ENCODE measurements at places on chromosomes 3 and 15. TPM values are rescaled to one million over a fixed set of nuclear protein-coding genes. Genes with fewer than 3 reads are reported as not detected.
A peak's percentile ranks its signal among the peaks of the same experiment; 100 is the strongest.

PP2D1 gene
- total RNA-seq: not detected

DNA sequence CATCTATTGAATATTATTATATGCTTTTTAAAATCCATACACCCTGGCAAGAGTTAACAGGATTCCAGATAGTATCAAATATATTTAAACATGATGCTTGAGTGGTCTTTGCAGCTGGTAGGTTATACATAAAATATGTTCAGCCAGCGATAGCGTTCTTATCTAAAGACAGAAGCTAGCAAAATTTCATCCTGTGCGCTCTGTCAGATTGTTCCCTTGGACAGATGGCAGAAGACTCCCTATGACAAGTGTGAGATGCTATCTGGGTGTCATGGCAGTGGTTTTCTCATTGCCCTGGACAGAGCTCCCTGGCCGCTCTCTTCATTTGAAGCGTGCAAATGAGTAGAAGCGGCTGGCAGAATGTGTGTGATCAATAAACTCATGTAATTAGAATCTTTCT, 175.2 kb upstream of the SOX14 start:
- no peak for DNase-seq

GYG1 gene
- 18.9 TPM for total RNA-seq

DNA sequence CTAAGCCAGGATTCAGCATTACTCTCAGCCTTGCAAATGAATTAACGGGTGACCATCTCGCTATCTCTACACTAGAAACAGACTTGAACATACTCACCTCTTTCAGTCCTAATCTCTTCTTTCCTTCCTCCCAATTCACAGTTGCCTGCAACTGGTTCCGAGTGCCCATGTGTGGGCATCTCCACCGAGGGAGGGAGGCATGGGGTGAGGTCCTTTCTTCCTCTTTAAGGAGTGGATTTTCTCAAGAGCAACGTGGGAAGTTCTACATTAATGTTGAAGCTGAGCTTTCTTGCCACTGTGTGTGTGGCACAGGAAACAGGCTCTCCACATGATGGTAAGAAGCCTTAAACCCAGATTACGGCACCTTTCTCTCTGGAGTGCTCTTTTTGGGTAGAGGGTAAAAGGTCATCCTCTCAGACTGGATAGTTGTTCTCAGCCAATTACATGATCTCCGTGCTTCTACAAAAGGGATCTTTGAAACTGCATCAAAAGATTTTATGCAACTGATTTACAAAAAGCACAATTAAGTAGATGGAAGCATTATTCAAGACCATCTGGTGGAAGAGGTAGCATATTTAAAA, 286.8 kb upstream of the NR2F2 start:
- DNase-seq: no peak

TLE3 gene
- 63.6 TPM for total RNA-seq

- no peak for DNase-seq
These were observed 1.6 kb downstream of the AMOTL2 start for GRCh38 chr3:134372396-134373270.

PRKCD gene
- total RNA-seq: 22.7 TPM

GRCh38 chr15:94238539-94239118, 7.3 kb downstream of the MCTP2 start:
- no peak for DNase-seq

DNA sequence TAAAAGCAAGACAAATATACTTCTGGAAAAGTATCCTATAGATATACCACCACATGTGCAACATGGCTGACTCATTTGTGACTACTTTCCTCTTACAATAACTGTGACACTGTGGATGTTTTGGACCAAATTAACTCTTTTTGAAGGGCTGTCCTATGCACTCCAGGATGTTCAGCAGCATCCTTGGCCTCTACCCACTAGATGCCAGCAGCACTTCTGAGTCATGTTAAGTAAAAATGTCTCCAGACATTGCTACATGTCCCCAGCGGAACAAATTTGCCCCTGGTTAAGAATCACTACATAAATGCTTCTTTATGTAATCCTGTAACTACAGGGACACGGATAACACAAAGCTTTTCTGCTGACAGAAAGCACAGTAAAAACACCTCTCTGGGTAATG, 32.0 kb downstream of the RUVBL1 start:
- DNase-seq: no peak

SNTN gene
- not detected for total RNA-seq

ACAD11 gene
- 16.5 TPM for total RNA-seq

LIPC gene
- not detected for total RNA-seq

DNA sequence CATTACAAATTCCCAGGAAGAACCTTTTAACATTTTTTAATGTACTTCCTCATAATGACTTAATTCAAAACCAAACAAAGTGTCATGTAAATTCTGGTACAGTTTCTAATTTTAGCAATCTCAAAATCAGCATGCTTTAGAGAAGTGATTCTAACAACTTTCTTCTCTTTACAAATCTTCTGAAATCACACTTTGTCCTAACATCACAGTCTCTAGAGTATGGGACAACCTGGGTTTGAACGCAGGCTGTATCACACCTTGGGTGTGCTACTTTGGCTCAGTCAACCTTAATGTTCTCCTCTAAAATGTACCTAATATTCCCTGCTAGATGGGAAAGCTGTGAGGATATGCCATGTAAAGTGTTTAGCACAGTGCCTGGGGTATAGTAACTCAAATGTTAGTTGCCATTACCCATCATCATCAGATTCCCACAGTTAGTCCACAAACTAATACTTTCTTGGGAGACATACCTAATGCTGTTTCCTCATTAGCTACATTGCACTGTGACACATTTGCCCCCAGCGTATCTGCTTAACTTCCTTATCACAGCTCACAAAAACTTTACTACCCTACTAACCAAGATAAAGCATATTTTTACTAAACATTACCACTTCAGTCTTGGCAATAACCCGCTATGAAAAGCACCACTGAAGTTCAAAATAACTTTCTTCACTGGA, 3.1 kb downstream of the TSPAN3 start:
- peak; percentile 78 for DNase-seq

GRCh38 chr3:189275852-189276251, 104.1 kb downstream of the TPRG1 start:
- peak; percentile 56 for DNase-seq

DNA sequence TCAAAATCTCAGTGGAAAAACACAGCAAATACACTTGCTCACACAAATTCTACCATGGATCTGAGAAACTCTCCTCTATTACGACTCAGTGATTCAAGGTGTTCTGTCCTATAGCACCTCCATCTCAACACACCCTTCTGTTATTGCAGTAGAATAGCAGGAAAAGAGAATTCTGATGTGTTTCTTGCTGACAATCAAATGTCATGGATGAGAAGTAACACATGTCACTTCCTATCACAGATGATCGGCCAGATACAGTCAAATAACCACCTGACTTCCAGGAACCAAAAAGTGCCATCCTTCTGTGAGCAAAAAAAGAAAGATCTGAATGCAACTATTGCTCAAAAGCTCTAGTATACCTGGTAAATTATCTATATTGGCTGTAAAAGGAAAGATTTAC, 734.2 kb upstream of the GBE1 start:
- no peak for DNase-seq

GRCh38 chr3:113258361-113258760, 47.0 kb downstream of the BOC start:
- DNase-seq: no peak

- DNase-seq: no peak
These were observed 6.8 kb downstream of the UBE3A start for GRCh38 chr15:25431836-25432561.

LHFPL4 gene
- not detected for total RNA-seq

PTH1R gene
- total RNA-seq: not detected

GHRL gene
- total RNA-seq: 1.1 TPM

GRCh38 chr15:95715906-95716656, 614.4 kb upstream of the NR2F2 start:
- no peak for DNase-seq
